ENCODE measurements at places on chromosomes 3 and 15.

GRCh38 chr3:146218880-146219866 is 31.7 kb downstream of the PLSCR4 start:
- DNase-seq: no peak

GRCh38 chr15:57609805-57610529 is 18.3 kb downstream of the MYZAP start:
- no peak for DNase-seq

GRCh38 chr3:61132062-61132461 is 119.2 kb downstream of the FHIT start:
- no peak for DNase-seq

GRCh38 chr3:188954590-188955208 is 217.1 kb upstream of the TPRG1 start:
- DNase-seq: peak; percentile 86

DNA sequence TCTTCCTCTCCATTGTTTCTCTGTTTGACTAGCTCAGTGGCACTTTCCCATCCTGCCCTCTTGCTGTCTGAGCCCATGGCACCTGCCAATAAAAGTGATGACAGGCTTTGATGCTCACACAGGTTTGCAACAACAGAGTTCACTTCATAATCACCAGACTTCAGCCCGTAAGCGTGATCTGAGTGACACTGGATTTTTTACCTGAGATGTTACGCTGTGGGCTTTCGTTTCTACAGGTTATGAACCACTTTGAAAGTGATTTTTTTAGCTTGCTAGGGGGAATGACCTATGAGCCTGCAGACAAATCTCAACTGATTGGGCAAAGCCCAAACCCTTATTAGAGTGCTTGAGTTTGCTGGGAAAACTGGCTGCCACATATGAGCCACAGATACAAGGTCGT is 173.9 kb upstream of the ICE2 start:
- DNase-seq: no peak

GRCh38 chr15:55770261-55770660 is 27.3 kb upstream of the PRTG start:
- no peak for DNase-seq
